Adrenal gland (tissue), 19 donors: ENCODE measurements at places on chromosomes 3 and 15.
A peak's percentile ranks its signal among the peaks of the same experiment; 100 is the strongest.

DNA sequence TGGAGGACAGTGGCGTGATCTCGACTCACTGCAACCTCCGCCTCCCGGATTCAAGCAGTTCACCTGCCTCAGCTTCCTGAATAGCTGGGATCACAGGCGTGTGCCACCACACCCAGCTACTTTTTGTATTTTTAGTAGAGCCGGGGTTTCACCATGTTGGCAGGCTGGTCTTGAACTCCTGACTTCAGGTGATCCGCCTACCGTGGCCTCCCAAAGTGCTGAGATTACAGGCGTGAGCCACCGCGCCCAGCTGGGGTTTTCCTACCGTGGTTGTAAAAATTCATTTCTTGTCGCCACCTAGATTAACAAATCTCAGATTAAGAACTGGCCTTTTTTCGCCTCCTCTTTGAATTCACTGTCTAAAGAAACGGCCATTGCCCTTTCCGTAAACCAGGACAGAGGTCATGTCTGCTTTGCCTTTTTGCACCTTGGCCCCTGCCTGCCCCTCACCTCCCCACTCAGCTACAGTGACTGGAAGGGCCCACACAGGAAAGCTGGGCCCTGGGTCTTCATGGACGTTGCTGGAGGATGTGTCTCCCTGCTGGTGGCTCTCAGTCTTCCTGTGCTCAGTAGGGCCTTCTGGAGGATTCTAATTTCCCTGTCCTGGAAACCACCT is 17.2 kb downstream of the ZNF710 start:
- no peak for DNase-seq

DNA sequence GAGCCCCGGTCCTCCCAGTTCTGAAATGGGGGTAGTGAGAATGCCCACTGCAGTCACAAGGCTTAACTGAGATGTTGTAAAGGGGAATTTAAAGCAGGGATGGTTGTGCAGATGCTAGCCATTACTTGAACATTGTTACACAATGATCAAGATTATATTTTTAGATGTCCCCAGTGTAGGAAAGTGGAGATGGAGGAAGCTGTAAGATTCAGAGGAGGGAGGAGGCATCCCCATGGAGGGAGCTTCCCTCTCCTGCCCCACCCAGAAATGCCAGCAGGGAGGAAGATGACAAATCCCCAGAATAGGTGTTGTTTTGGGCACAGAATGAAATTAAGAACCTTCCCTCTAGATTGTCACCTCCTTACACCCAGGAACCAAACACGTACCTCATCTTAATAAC is 46.1 kb downstream of the EFCAB12 start:
- DNase-seq: no peak

- DNase-seq: no peak
These were observed 17.9 kb upstream of the FAN1 start for GRCh38 chr15:30885814-30886213.

DNA sequence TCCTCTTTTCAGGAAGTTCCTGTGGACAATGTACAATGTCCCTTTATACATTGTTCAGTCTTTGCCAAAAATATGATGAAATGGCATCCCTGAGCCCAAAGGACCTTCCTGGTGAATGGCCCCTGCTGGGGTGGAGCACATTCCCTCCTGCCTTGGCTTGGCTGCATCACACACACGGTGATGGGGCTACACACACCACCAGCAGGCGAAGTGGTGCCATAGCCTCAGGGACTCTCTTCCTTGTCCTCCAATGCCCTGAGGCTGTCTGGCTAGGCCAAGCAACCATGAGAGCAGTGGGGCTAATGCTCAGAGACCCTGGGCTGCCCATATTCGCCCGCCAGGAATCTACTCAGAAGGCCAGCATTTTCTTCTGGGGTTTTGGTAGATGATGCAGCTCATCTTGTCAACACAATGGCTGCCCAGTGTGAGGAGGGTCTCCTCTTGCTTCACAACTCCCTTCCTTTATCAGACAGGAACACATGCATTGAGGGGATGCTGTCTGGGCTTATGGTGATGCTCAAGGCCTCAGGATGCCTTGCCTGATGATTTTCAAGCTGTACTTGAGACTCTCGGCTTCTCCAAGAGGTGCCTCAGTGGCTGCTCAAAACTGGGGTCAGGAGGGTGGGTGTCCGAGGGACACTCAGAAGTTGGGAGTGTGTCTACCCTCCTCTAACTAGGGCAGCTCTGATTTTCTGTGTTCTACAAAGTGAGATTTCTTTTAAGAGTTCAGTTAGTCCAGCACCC is 40.9 kb upstream of the EPHB1 start:
- no peak for DNase-seq

GRCh38 chr3:36907911-36908646 is 36.8 kb downstream of the TRANK1 start:
- DNase-seq: peak; percentile 62

DNA sequence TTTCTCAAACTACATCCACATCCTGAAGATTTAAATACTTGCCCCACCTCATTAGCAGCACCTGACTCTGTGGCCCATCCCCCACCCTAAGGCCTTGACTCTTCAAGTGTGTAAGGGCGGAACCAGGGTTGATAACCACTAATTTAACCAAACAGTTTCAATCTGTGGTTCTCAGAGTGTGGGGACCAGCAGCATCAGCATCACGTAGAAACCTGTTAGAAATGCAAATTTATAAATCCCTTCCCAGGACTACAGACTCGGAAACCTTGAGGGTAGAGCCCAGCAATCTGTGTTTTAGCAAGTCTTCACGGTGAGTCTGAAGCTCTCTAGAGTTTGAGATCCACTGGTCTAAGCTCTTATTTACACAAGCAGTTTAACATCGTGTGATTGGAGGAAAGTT is 12.4 kb downstream of the GNB4 start:
- DNase-seq: no peak

DNA sequence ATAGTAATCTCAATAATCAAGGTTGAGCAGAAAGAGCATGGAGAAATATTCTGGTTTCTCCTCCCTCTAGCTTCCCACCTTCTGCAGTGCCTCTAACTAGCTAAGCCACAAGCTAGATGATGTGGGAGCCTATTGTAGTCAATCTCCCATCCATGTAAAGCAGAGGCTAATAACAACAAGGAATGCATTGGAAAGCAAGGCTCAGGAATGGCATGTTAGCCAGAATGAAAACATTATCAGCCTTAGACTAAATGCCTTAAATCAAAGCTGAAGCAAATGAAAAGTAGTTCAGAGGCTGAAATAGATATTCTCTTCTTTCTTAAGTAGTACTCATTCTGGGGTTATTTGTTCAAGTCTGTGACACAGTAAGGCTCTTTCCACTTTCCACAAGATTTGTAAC is 350.3 kb upstream of the DPPA4 start:
- no peak for DNase-seq

DNA sequence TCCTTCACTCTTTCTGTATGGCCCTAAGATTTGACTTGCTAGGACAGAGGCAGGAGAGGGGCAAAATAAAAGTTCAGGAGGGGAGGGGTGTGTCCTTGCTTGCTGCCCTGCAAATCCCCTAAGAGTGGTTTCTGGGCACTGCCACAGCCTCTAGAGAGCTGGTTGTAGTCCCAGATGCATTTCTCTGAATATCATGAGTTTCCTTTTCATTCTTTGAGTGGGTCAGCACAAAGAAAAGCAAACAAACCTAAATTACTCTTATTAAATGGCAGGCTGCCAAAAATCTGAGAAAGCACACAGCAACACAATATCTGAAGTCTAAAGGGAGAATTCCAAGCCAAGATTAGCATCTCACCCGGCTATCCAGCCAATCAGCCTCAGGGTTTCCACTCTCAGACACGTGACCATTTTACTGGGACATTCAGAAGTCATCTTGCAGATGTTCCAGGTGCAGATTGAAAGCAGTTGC is 919.3 kb downstream of the TUSC7 start:
- DNase-seq: no peak

GRCh38 chr3:23611737-23612295 is 193.9 kb upstream of the UBE2E1 start:
- DNase-seq: peak; percentile 79

- peak; percentile 29 for DNase-seq
These were observed 36.6 kb upstream of the EPHB3 start for GRCh38 chr3:184524981-184525336.

GRCh38 chr3:16207031-16207430 is 32.6 kb downstream of the GALNT15 start:
- DNase-seq: no peak

DNA sequence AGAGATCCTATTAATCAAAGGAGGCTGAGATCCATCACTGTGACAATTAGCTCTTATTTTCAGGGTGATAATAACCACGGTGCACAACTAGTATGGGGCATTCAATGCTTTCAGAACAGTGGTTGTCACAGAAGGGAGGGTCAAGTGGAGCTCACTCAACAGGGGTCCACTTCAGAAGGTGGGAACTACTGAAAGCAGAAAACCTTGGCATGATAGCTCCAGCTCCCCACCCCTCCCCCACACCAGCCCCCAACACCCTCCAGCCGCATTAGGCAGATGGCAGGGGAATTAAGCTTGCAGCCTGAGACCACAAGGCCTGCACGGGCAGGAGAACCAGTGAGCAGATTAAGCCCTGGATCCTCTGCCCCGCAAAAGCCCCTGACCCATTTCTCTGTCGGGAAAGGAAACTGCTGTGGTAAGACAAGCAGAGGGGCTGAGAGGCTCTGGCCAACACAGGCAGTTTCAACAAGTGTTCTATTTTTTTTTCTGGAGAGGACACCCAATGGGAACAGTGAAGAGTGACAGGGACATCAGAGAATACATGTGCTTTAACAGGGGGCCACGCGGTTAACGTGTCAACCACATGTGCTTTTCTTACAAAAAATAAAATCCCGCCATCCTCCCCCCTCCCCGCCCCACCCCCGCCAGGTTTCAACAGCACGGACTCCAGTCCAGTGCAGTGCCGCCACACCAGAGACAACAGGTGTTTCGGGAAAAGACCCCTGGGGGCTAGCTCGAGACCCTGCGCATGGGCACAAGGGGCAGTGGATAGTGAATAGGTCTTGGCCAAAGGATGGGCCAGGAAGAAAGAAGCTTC is 997 bp downstream of the FYCO1 start:
- DNase-seq: no peak

- DNase-seq: no peak
These were observed 25.3 kb downstream of the LOXL1 start for GRCh38 chr15:73951601-73952000.

- no peak for DNase-seq
These were observed 19.4 kb downstream of the IFT57 start for GRCh38 chr3:108202834-108203233.

- no peak for DNase-seq
These were observed 28.7 kb upstream of the ATP2B2 start for GRCh38 chr3:10534066-10534465.

GRCh38 chr3:36032180-36033047 is 347.9 kb upstream of the STAC start:
- no peak for DNase-seq

- no peak for DNase-seq
These were observed 45.9 kb upstream of the CP start for GRCh38 chr3:149267565-149267964.

GRCh38 chr3:99666201-99666600 is 27.8 kb downstream of the COL8A1 start:
- DNase-seq: no peak

GRCh38 chr15:54519577-54519976 is 541.3 kb downstream of the UNC13C start:
- DNase-seq: no peak

- no peak for DNase-seq
These were observed 267.9 kb downstream of the CHST2 start for GRCh38 chr3:143387425-143387824.

DNA sequence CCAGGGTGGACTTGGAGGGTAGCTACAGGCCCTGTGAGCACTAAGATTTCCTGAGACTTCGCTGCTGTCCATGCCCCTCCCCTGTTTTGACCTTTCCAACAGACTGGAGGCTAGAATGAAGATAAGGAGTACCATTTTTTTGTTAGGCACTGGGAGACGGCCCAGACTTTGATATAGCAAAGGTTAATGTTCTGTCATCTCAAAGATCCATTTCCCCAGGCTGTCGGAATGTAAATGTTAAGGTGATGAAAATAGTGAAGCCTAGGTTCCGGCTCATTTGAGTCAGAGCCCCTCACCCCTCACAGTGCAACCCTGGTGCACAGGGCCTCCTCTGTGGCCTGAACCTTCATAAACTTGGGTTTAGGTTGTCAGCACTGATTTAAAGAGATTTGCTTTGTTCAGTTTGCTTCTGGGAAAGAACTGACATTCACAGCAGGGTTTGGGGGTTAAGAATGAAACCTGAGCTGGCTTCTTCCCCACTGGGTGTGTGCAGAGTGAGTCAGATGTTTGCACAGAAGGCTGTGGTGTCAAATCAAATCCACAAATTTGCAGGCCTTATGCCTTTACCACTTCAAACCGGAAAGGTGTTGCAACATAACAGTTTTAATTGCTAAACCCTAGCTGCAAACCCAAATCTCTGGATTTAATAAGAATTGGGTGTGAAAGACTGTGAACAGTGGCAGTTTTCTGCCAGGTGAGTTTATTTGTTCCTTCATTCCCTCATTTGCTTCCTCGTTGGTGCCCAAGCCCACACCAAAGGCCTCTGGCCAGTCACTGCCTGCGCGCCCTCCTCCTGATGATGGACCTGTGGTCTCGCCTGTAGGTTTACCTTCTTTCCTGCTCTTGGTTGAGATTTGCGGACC is 20.6 kb upstream of the KCTD6 start:
- peak; percentile 39 for DNase-seq

DNA sequence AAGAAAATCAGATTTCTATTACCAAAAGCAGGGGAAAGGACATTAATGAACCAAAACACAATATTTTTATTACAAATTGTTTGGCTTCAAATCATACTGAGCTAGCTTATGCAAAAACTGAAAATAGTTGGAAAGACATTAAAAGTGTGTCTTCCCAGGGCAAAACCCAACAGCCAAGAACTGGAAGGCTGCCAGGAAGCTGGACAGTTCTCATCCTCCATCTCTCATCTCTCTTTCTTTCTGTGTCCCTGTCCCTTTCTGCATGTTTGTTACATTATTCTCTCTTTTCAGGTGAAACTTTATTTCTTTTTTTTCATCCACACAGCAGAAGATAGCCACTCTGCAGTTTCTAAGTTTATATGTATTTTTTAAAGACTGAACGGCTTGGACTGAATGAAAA is 41.1 kb upstream of the SNTN start:
- no peak for DNase-seq
